ENCODE measurements at places on chromosomes 7 and 10. TPM values are rescaled to one million over a fixed set of nuclear protein-coding genes. Genes with fewer than 3 reads are reported as not detected.

GRCh38 chr10:29826221-29826620 lies 191.4 kb upstream of the SVIL start:
- H3K4me3 ChIP-seq: no peak overlapping the region
- H3K27ac ChIP-seq: no peak overlapping the region
- DNase-seq: no peak

DNA sequence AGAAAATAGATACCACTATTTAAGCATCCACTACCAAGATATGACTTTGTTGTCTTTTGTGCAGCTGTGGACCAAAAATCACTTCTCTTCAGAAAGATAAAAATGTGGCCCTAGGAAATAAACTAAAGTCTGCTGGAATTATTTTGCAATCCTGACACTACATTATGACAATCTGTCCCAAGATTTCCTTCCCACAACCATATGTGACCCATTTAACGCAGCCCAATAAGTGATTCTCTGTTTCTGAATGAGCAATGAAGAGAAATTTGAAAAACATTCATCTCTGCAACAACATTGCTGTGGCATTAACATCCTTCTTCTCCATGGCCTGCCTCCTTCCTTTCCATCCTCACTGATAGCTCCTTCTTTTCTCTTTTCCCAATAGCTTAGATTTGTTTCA lies 212.0 kb downstream of the TSPAN12 start:
- no peak for DNase-seq
- no peaks in the 10 kb centered on the region for H3K4me1 ChIP-seq
- no peaks in the 10 kb centered on the region for H3K27me3 ChIP-seq
- H3K4me3 ChIP-seq: no peak overlapping the region
- no peak overlapping the region for H3K27ac ChIP-seq

The UCMA gene
- total RNA-seq: not detected

DNA sequence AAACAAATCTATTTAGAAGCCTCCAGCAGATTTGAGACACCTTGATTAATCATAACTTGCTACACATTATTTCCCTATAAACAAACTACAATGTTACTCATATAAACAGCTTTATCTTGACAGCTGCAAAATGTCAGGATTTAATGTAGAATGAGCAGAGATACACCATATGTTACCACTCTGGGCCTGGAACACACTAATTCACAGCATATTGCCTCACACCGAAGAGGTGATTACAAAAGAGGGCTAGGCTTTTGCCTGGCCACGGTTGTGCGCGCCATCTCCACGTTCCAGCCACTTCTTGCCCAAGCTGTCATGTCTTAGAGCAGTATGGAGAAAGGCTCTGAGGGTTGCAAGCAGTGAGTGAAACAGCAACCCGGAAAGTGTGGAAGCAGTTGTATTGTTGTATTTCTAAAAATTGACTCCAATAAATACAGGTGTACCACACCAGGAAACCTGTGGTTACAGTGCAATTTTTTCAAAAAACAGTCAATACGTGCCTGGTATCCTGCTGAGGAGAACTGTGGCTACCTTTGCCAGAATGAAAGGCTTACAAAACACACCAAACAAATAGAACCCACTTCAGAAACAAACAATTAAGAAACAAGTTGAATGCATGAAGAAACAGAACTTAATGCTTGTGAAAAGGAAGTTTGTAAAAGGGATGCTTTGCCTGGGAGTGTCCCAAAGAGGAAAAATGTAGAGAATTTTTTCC lies 498.1 kb downstream of the PLXNA4 start:
- H3K36me3 ChIP-seq: no peaks in the 10 kb centered on the region
- no peak overlapping the region for H3K27ac ChIP-seq
- H3K27me3 ChIP-seq: no peaks in the 10 kb centered on the region
- H3K4me1 ChIP-seq: peaks cover 5% of the 10 kb centered on the region
- H3K4me3 ChIP-seq: no peak overlapping the region
- no peak for DNase-seq

- peak overlapping the region; percentile 89 for H3K27ac ChIP-seq
- no peaks in the 10 kb centered on the region for H3K36me3 ChIP-seq
- H3K4me3 ChIP-seq: peak overlapping the region; percentile 23
- H3K4me1 ChIP-seq: peaks cover 19% of the 10 kb centered on the region
These were observed 150.1 kb upstream of the KLF6 start for GRCh38 chr10:3935141-3935540.
